ENCODE measurements at places on chromosomes 5 and 9.

- no peak for DNase-seq
These were observed 203.7 kb downstream of the ROR2 start for GRCh38 chr9:91746357-91746756.

GRCh38 chr5:99025298-99026045 is 96.7 kb upstream of the CHD1 start:
- no peak for DNase-seq

DNA sequence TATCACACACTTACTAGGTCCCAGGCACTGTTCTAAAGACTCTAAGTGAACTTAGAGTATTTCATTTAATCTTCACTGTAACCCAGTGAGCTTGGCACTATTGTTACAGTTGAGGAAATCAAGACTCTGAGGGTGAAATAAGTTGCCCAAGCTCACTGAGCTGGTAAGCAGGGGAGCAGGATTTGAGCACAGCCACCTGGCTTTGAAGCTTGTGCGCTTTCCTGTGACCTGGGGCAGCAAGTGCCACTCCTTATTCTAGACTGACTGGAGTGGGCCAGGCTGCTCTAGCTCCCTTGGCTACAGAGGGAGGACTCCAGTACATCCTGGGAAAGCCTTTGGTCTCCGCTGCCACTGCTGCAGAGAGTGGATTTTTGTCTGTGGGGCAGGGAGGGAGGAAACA is 50.0 kb downstream of the RGS3 start:
- DNase-seq, result no peak

- DNase-seq, result no peak
These were observed 820 bp upstream of the NFX1 start for GRCh38 chr9:33289496-33289895.

- no peak for DNase-seq
These were observed 386.6 kb downstream of the PLK2 start for GRCh38 chr5:58073243-58073642.

GRCh38 chr9:12770261-12770660 is 4.6 kb upstream of the LURAP1L start:
- DNase-seq, result no peak

DNA sequence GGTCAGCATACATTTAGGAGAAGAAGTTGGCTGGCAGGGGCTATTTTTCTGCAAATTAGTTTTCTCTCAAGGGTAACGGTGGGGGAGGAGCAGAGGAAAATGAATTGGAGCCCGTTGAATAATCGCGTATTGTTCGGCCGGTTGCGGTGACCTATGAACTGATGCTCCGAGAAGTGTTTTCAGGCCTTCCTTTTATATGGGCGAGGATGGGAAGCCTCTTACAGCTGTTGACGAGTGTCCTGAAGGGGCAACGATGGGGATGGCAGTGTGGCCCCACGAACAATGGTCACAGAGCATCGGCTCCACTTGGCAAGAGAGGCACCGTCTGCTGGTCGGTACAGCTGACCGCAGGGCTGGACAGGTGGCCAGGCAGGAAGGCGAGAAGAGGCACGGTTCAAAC is 400.7 kb downstream of the ZSWIM6 start:
- DNase-seq, result no peak

GRCh38 chr5:153584960-153585359 is 94.5 kb downstream of the GRIA1 start:
- no peak for DNase-seq

DNA sequence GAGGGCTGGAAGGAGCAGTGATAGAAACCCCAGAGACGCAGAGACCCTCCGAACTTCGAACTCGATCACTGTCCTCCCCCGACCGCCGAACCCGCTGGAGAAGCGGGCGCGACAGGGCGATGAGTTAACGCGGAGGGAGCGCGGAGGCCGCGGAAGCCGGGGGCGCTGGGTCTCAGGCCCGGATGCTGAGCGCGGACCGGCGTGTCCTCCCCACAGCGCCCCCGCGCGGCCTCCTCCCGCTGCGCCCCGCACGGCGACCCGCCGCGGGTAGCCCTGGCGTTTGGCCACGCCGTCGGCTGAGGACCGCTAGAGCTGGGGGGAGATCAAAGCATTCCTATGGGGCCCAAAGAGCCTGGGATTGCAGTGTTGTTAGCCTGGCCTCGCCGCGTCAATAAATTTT is 7.7 kb upstream of the DMRT2 start:
- no peak for DNase-seq

DNA sequence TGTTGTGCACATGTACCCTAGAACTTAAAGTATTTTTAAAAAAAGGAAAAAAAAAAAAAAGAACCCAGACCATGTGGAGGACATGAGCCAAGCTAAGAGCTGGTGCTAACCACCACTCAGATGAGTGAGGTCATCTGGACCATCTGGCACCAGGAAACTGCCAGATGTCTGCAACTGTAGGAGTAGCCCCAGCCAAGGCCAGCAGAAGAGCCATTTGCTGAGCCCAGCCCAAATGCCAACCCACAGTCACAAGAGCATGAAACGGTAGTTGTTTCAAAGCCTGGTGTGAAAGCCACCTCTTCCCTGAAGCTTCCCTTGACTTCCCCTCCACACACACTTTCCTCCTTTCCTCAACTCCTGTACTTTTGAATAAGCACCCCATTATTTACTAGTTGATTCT is 69.2 kb upstream of the FCN1 start:
- no peak for DNase-seq

- DNase-seq, result no peak
These were observed 61.7 kb downstream of the TRIO start for GRCh38 chr5:14204785-14205321.

DNA sequence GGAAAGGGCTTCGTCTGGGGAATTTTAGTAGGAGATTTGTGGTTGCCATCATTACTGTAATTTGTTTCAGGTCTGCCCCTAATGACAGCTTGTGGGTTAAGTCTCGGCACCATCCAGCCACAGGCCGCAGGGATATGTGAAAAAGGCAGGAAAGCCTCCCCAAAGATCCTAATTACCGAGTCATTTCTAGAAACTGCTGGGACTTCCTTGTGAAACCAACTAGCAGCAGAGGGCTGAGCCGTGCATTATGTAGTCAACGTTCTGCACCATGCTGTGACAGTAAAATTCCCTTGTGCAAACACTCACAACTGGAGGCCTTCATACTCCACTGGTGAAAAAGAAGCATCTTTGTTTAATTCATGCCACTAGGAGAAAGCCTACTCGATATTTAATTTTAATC is 230.3 kb downstream of the MPDZ start:
- DNase-seq, result no peak

DNA sequence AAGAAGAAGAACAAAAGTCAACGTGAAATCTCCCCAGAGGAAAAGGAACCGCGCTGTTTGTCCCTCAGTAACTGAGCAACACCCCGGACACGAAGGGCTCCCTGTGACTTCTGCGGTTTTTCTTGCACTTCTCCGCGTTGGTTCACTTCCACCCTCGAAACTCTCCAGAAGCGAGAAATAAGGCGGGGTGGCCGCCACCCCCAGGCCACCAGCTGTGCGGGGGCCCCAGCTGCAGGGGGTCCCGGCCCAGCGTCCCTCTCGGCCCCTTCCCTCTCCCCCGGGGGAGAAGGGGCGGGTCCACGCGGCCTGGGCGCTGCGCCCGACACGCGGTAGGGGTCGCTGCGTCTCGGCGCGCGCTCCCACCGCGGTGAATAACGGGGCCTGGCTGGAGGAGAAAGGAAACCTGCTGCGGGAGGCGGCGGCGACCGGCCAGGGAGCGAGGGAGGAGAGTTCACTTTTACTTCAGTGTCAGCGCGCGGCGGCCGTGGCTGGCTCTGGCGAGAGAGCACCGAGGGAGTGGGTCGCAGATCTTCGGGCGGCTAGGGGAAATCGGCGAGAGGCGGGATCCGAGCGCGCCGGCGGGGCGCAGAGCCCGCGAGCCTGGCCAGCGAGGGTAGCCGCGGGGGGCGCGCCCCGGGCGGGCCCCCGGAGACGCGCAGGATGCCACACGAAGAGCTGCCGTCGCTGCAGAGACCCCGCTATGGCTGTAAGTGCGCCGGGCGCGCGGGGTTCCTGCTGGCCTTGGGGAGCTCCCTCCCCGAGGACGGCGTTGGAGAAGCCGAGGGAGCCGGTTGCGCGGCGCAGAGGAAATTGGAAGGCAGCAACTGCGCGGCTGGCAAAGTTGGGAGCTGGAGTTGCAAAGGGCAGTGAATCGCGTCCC is at the start of gene IQGAP2:
IQGAP2 (plus strand) TSS at position 400 of the 880 bp plus-strand sequence; CDS start at position 661, 261 bp downstream.
- DNase-seq, result peak; percentile 46
